Activated T-cell treated with anti-CD3 and anti-CD28 coated beads, Interleukin-2, amount 50 U/mL, for 1 hour (primary cell): ENCODE measurements at places on chromosomes 2 and 18.

GRCh38 chr2:152376385-152376784 is 41.4 kb downstream of the FMNL2 start:
- DNase-seq: no peak

DNA sequence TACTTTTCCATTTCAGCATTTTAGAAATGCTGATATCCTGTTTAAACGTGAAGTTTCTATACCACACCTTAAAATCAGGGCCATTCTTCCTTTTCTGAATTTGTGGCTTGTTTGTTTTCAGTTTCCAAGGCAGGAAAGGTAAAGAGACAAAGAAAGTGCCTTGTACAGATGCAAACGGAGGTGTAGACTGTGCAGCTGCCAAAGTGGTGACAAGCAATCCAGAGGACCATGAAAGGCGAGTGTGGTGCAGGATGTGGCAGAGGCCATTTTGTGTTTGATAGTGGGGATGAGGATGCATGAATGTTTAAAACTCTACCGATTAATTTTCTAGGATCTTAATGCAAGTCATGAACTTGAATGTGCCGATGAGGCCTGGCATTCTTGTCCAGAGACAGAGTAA is 733 bp downstream of the C2orf74 start:
- no peak for DNase-seq

DNA sequence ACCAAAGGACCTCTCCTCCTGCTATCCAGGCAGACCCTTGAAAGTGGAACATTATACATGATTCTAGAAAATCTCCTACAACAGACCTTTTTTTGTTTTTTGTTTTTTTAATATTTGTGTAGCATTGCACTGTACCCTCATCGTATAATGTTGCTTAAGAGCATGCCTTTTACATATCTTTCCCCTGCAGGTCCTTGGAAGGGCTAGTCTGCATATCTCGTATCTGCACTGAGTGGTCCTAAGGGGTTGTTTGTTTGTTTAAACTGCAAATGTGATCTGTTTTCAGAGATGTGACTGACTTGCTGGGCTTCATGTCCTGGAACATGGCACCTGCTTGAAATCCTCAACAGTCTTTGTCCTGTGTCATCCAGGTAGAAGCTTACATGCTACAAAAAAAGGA is 204.1 kb downstream of the FAM210A start:
- DNase-seq: no peak

DNA sequence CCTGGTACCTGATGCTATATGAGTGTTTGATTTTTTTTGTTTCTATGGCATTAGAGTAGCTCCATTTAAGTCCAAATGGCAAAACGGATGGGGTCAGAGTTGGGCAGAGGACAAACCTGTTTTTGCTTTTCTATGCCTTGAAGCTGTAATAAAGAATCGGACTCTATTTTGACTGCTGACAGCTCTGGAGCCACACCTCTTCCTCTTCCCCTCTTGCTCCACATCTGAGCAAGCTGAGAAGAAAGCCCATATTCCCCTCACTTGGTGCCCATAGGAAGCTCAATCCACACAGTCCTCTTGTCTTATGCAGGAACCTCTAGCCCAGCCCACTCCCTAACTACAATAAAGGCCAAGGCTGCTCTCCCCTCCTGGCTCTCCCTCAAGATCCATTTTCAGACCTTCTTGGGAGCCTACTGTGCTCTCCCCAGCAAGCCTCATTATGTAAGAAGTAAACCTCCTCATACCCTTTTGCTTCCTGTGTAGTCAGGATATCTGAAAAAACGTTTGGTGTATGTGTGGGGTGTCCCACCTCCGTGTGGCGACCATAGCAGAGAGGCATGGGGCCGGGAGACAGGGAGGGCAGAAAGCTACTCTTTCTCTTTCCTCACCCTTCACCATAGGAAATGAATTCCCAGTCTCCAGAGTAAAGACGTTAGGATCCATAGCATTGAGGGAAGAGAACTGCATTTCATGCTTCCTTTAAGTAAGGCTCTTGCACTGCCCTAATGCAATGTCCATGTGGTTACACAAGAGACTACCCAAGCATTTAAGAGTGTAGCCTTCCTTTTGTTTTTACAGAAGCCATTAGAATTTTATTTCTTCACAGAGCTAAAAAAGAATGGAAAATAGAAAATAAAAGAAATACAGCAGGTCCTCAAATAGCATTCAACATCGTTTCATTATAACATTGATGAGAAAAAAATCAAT is 41.9 kb upstream of the RAPGEF4 start:
- DNase-seq: no peak

DNA sequence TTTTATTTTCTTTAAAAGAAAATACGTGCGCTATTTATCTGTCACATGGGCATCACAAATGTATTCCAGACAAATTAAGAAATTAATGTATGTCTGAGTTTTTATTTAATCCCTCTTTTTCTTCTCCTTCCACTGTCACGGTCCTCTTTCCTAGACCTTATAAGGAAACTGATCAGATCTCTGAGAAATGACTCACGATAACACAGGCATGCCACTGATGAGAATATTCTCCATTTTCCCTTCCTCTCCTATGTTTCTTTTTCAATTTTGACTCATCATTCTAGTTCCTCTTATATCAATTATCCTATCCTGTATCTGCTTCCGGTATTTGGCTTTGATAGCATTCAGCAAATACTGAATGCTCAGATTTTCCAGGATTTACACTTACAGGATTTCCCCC is 121.8 kb downstream of the DSC3 start:
- no peak for DNase-seq

DNA sequence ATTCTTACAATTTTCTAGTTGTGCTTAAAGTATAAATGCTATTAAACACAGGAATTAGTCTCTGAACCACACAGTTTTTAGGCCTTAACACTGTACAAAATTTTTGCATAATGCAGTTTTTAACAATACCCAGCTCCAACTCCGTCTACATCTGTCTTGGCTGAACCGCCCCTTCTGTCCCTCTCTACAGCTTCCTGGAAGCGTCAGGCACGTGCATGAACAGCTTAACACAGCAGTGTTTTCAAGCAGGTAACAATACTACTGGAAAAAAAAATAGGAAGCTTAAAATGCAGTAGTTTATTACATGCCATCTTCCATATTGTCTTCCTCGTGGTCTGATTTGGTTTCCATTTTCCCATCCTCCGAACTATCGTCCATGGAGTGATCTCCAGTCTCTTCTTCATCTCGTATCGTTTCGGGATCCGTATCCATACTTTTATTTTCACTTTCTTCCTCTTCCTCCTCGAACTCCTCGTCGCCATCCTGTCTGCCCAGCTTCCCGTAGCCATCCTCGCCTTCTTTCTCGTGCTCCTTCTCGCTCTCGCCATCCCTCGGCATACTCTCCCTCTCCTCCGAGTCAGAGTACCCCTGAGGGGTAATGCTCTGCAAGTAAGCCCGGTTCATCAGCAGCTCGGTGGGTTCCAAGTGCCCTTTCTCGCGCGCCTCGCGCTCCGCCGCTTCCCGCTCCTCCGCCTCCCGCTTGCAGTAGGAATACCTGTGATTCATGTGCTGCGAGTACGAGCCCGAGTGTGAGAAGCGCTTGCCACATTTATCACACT is 130.6 kb downstream of the ZEB2 start:
- no peak for DNase-seq

DNA sequence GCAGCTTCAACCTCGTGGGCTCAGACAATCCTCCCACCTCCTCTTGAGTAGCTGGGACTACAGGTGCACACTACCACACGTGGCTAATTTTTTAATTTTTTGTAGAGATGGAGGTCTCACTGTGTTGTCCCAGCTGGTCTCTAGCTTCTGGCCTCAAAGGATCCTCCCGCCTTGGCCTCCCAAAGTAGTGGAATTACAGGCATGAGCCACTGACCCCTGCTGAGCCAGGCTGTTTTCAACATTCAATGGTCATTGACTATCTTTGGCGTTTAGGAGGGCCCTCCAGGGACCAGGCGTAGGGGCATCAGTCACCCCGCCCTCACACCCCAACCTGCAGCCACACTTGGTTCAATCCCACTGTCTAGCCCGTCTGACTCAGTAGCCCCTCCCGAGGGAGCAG is 5.2 kb downstream of the MZT2B start:
- no peak for DNase-seq

GRCh38 chr18:65287652-65288051 is 463.2 kb upstream of the CDH7 start:
- no peak for DNase-seq

GRCh38 chr2:69601179-69601612 is 42.3 kb downstream of the AAK1 start:
- DNase-seq: no peak

DNA sequence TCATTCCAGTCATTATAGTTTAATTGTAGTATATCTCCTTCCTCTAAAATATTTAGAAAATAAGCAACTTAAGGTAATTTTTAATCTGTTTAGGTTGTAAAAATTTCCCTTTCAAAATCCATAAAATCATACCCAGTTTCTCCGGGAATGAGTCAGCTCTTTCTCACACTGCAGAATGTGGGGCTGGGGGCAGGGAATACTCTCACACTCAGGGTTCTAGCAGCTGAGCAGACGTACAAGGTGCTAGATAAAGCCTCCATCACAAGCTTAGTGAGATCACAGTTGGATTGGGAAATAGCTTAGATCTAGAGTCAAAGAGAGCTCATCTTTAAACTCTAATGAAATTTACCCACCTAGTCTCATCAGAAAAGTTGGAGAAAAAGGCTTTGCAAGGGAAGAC is 79.9 kb upstream of the FAM237A start:
- no peak for DNase-seq

DNA sequence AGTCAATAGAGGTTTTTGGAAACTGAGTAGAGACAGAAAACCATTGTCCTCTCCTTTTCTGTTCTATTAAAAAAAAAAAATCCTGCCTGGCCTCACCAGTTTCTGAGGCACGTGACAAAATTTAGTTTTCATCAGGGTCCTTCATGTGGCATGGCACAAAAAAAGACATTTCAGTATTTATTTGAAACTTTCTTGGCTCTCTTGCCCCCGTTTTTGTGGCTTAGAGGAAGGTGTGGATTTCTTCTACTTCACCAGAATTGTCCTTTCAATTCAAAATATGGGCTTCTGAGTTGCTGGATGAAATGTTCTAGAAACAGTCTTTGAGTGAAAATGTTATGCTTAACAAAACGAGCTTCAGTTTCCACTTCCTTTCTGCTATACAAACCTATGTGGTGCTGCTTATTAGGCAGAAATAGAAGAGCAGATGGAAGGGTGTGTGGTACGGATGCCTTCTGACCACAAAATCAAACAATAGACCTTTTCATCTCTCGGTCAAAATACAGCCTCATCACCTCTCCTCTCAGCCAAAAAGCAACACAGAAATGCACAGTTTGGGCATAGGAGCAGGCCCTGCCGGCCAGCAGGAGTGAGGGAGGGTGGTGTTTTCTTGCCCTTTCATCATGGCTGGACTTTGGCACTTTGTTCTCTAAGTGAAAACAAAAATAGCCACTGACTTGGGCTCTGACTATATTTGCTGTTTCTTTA is 89.2 kb downstream of the SH3RF3 start:
- DNase-seq: peak; percentile 10

DNA sequence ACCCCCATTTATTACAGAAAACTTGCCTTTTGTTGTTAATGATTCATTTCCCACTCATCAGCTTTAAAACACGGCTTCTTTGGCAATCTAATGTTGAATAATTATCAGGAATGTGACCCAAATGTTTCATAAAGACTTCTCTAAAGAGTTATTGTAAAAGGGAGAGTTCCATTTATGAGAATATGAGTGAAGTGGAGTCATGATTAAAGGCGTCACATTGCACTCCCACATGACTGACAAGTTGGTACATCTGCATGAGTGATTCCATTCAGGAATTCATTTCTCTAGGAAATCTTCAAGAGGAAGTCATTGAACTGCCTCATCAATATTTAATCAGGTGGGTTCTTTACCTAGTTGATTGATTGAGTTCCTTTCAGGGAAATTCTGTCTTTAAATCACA is 184.8 kb downstream of the LNPK start:
- no peak for DNase-seq

- no peak for DNase-seq
Measured at GRCh38 chr18:44841752-44842587, 161.3 kb downstream of the SETBP1 start.

- no peak for DNase-seq
Measured at GRCh38 chr2:48316753-48317750, 212.9 kb upstream of the STON1 start.

DNA sequence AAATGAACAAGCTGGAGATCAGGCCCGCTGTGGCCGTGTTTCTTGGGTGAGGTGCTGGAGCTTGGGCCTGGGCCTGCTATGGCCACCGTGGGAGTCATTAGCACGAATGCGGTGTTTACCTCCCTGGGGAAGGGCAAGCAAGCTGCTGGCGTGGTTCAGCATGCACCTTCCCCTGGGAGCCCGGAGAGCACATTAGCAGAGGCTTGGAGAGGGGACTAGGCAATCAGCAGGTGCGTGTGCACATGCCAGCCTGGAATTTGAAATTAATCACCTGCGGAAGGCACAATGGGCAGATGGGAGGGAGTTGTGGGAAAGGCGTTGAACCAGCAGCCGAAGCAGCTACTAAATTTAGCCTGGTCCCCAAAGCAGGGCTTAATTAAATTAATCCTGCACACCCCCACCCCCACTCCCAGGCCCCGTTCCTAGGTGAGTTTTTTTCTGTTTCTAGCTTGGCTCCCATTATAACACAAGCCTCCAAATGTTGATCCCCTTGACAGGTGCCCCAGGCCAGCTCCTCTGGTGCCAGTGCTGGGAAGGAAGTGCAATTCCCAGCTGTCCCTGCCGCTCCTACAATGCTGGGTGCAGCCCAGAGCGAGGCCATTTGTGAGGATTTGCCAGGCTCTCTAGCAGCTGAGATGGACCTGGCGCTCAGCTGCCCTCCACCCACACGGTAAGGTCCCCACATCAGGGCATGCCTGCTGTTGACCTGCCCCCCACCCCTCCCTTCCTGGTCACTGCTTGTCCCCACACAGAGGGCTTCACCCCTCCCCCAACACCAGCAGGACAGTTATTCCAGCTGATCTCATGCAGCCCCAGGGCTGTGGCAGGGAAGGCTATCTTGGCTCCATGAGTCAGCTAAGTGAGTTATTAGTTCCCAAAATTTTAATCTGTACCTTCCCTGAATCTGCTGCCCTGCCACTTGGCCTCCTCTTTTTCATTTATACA is 115.0 kb downstream of the ZBTB7C start:
- no peak for DNase-seq

DNA sequence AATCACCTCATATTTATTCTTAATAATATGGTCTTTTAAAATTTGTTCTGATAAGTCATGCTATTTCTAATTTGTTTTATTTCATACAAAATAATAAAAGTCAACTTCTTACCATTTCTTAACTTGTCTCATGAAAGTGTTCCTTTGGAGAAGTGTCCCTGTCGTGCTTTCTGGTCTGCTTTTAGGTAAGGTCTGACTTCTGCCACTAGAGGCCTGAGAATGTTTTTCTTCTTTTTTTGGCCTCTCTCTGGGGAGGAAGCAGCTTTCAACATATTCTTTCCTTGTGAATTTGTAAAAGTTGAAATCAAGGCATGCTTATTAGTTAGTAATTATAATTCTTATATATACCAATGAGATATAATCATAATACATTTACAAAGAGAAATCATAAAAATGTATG is 39.4 kb downstream of the MAP2 start:
- DNase-seq: no peak

GRCh38 chr2:24831221-24832072 is 38.2 kb downstream of the CENPO start:
- DNase-seq: no peak

DNA sequence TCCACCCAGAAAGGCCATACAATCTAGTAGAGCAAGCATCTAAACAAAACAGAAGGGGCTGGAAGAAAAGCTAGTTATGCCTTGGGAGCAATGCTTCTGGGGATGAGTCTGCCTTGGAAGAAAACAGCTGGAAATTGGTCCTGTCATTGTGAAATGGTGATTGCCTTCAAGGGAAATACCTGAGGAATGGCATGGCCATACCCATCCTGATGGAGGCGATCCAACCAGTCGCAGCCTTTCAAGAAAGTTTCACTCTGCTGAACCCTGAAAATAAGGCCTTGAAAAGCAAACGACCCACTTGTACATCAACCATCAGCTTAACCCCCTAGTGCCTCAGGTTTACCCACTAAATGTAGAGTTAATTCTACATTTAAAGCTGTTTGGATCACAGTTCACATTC is 72.6 kb upstream of the PID1 start:
- no peak for DNase-seq
